ENCODE measurements at places on chromosomes 6 and 20.
A peak's percentile ranks its signal among the peaks of the same experiment; 100 is the strongest.

DNA sequence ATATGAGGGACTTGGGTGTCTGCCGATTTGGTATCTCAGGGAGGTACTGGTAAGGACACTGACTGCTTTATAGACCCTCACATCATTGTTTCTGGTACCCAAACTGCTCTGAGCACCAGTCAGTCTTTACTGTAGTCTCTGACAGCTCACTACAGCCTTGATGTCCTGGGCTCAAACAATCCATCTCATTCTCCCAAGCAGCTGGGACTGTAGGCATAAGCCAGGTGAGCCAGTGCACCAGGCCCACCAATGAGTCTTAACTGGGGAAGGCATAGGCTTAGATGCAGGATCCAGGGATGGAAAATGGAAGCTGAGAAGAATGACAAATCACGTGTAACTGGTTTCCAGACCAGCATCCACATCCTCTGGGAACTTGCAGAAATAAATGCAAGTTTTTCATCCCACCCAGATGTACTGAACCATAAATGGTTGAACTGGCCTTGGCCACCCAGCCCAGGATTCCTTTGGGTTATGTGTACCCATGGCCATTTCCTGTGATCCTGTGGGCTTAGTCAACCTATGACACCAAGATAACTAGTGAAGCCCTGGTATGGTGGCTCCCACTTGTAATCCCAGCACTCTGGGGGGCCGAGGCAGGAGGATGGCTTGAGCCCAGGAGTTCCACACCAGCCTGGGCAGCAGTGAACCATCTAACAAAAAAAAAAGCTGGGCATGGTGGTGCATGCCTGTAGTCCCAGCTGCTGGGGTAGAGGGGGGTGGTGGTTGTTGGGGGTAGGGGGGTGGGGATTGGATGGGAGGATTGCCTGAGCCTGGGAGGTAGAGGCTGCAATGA, 5.8 kb downstream of the TUBB start:
- DNase-seq: no peak

GRCh38 chr6:89242574-89243330, 25.6 kb upstream of the GABRR1 start:
- peak; percentile 35 for DNase-seq

DNA sequence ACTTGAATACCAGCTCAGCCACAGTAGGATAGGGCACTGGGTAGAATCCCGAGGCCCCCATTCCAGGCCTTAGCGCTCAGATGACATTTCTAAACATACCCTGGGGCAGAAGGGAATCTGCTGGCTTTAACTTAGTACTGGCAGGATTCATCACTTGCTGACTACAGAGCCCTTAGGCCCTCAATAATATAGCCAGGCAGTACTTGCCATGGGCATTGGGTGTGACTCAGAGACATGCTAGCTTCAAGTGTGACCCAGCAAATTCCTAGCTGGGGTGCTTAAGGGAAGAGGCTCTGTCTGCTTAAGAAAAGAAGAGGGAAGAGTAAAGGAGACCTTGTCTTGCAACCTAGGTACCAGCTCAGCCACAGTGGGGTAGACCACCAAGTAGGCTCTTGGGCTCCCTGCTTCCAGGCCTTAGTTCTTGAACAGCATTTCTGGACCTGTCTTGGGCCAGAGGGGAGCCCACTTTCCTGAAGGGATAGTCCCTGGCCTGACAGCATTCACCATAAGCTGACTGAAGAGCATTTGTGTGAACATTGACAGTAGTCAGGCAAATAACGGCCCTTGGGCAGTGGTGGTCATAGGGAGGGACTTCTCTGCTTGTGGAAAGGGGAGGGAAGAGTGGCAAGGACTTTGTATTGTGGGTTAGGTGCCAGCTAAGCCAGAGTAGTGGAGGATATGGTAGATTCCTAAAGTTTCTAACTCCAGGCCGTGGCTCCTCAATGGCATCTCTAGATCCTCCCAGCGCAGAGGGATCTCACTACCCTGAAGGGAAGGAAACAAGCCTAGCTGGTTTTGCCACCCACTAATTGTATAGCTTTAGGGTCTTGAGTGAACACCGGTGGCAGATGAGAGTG, 48.5 kb upstream of the HACE1 start:
- no peak for DNase-seq

DNA sequence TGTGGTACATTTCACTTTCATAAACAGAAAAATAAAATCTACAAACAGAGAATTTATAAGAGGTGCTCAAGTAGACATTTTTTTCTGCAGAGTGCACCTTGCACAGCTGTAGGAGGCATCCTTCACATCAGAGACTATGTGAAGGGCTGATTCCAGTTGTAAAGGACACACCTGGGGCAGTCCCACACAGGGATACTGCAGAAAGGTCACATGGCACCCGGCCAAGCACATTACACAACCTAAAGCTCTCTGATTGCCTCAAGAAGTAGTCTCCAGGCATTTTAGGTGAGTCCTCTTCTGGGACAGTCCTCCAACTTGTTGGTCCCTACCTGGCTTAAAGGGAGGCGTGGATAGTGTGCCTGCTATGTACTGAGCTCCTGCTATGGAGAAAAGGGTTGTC, 502.9 kb upstream of the NOX3 start:
- no peak for DNase-seq

DNA sequence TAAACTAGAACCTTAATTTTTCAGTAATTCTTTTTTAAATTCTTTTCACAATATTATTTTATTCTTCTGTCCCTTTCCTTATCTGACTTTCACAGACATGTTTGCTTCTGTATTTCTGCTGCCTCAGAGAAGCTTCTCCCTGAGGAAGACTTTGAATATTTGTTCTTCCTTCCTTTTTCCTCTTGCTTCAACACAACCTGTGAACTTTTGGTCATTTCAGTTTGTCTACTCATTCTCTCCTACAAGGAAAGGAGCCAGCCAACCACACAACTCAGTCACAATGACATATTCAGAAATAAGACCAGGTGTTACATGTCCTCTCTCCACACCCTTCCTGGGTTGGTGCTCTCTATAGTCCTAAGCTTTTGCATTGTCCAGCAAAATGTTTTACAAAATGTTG, 310.4 kb downstream of the TFAP2B start:
- DNase-seq: no peak

DNA sequence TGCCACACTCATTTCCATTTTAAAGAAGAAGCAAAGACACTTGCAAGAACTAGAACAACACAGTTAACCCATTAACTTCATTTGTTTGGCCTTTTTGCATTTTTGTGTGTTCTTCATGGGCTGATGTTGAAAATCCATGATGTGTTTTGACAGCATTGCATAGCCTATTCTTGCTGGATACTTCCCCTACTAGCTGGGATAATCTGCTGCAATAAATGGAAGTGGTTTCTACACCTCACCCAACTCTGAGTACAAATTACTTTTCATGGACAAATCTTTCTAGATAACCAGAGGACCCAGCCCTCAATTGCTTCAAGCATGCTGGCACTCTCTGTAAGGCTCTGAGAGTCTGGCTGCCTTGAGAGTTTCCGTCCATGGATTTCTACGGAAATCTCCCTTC, 26.5 kb downstream of the CST9L start:
- DNase-seq: no peak

DNA sequence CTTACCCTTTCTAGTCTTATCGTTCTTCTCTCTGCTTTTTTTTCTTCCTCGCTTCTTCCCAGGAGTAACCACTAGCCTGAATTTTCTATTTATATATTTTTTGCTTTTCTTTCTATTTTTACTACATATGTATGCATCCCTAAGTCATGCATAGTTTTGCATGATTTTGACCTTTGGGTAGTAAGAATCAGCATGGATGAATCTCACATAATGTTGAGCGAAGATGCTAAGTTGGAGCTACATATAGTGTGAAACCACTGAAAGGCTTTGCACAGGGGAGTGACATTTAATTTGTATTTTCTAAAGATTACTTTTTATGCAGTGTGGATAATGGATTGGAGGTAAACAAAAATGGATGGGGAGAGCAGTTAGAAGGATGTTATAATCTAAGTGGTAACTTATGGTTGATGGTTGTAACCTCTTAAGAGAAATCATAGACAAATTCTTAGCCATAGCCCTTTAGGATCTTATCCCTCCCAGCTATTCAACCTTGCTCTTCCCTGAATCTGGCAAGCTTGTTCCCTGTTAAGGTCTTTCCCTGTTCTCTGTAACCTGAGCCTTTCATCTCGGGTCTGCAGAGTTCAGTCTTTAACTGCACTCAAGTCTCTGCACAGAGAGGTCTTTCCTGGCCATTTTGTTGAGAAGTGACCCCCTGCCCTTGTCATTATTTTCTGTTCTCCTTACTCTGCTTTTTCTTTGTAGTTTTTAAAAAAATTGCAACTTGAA, 18.0 kb downstream of the PEX7 start:
- DNase-seq: no peak

GRCh38 chr20:46063652-46064054, 26.1 kb downstream of the NCOA5 start:
- no peak for DNase-seq

- DNase-seq: no peak
Measured at GRCh38 chr6:114576330-114576729, 233.5 kb upstream of the HS3ST5 start.

GRCh38 chr6:40472353-40472752, 114.8 kb downstream of the LRFN2 start:
- DNase-seq: no peak

DNA sequence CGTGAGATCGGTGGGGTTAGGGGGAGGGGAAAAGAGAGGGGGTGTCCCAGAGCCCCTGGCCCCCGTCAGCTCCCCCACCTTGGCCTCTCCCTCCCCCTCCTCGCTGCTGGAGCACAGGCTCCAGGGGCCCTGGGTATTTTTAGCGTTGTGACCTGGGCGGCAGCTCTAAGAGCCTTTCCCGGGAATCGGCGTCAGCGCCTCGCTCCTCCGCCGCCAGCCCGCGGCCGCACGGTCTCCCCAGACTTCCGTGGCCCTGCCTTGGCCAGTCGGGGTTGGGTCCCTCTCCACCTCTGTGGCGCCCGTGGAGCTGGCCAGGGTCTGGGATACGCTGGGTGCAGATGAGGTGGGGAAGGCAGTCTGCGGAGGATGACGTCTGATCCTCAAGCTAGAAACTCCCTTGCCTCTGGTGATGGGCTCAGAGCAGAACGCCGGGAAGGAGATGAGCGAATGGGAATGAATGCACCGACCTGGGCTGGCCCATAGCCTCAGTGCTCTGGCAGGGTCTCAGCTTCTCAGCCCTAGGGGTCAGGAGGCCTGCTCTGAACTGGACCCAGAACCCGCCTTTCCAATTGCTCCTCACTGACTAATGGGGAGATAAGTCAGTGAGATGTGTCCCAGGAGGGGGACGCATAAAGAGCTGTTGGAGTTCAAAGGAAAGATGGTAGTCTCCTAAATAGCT, 883 bp upstream of the DBNDD2 start:
- DNase-seq: no peak

DNA sequence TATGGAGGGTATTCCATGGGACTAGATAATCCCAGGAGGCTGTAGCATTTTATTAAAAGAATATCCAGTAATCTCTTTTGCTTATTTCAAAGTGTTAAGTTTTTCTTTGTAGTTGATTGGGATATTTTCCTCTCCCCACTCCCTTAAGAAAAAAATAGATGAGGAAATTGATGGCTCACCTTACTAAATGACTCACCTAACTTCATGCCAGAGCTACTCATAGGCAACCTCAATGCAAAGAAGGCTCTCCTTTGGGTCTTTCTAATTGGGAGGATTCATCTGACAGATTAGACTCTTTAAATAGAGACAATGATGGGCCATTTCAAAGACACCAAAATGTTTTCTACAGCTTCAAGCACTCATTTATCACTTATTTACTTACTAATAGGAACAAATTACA, 528.5 kb upstream of the BTBD3 start:
- DNase-seq: no peak

- DNase-seq: no peak
Measured at GRCh38 chr20:4805663-4806449, 84.1 kb downstream of the PRND start.

- DNase-seq: no peak
Measured at GRCh38 chr6:3726421-3726820, 25.1 kb downstream of the PXDC1 start.

DNA sequence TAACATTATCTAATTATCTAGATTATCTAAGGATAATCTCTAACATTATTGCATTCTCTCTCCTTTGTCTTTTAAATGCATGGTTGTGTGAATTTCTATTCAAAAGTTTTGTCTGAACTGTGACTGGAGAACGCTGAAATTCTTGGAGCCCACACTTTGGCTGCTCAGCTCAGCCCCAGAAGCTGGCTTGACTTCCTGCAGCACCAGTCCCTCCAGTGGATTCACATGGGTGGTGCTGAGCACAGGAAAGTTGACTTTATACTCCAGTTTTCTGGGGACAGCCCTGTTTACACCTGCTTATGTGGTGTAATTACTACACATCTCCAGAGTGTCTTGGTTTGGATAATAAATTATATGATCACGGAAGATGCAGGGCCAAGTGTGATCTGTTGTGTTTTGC, 255.1 kb upstream of the NOX3 start:
- no peak for DNase-seq

DNA sequence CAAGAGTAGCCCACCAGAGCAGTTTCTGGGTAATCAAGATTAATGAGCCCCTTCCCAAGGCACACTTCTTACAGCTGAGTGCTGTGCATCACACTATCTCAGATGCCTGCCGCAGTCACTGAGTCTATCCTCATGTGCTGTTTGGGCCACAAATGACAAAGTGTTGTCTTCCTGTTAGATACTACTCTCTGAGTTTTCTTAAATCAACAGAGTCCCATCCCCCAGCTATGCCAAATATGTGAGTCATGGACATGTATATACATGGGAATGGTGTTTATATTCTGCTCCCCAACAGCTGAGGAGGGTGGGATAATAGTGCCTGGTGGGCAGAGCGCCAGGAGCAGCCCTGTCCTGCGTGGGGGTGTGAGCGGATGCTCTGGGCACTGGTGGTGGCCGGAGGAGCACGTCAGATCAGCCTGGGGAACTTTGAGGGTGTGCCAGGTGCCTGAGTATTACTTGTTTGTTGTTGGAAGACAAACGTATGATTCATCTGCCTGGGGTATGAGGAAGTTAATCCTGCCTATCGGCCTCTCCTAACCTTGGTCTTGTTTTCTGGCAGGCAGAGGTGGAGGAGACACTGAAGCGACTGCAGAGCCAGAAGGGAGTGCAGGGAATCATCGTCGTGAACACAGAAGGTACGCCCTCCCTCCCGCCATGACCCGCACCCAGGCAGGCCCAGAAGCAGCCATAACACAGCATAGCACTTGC, 9.6 kb downstream of the DYNLRB1 start:
- no peak for DNase-seq

- no peak for DNase-seq
Measured at GRCh38 chr20:21278829-21279228, 24.3 kb upstream of the XRN2 start.

DNA sequence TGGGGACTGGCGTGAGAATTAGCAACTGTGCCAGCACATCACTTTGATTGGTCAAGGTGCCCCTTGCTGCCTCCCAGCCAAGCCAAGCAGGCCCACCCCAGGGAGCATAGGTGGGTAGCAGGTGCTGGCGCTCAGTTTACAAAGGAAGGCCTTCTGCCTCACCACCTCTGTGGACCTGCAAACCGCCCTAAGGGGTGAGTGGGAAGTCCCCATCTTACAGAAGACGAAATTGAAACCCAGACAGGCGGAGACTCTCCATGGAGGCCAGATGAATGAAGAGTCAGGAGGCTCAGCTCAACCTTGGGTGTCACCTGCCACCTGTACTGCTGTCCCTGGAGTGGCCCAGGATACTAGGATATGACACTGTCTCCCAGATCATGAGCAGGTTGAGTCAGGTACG, 21.5 kb upstream of the MAS1L start:
- DNase-seq: no peak

Data from CD4-positive, alpha-beta T cell treated with Interleukin-1 beta for 1 hour (primary cell).